ENCODE measurements at places on chromosomes 2 and 18.

DNA sequence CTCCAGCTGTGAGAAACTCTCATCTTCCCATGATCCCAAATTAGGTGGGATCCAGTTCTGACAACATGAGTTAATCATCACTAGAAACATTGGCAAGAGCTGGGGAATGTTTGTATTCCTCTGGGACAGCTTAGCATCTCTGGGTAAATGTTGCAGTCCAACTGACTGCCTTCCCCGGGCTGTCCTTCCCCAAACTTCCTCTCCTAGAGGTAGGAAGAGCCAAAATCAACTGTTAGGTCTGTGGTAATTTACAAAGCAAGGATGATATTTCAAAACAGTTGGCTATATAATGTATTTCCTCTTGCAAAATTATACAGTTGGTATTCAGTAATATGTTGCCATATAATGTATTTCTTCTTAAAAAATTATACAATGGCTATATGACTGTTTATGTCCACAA lies 148.5 kb downstream of the MGAT5 start:
- no peak for DNase-seq

DNA sequence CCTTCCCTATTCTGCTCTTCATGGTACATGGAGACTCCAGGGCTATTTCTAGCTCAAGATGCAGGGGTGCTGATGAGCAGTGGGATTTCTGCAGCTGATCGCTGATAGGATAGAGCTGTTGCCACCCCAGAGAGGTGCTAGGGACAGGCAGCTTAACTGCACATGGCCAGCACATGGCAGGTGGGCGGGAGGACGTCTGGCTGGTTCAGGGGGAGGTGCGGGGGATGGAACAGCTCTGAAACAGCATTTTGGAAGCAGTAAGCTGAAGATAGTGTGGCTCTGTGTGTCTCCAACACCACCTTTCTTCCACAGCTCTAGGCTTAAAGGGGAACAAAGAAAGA lies 151.9 kb upstream of the PELI1 start:
- no peak for DNase-seq

GRCh38 chr2:49403637-49404036 lies 249.3 kb upstream of the FSHR start:
- DNase-seq: no peak

GRCh38 chr2:24247592-24247991 lies 72.7 kb downstream of the FAM228A start:
- DNase-seq: no peak

GRCh38 chr2:163187119-163187518 lies 348.6 kb upstream of the KCNH7 start:
- DNase-seq: no peak

GRCh38 chr2:128442891-128443302 lies 124.2 kb upstream of the HS6ST1 start:
- no peak for DNase-seq

DNA sequence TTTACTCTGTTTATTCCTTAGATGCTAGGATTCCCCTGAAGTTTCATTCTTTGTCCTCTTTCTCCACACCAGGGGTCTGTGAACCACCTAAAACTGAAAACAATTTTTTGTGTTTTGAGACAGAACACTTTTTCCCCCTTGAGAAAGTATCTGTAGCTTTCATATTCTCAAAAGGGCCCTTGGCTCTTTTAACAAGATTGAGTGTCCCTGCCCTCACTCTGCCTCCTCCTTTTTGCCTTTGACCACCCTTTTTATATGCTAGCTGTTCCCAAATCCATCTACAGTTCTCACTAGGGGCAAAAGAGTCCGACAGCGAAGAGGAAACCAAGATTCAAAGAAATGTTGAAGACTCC lies 883 bp upstream of the EHBP1 start:
- DNase-seq: no peak

- DNase-seq: no peak
These were observed 979.6 kb upstream of the CDH2 start for GRCh38 chr18:29156531-29156930.

DNA sequence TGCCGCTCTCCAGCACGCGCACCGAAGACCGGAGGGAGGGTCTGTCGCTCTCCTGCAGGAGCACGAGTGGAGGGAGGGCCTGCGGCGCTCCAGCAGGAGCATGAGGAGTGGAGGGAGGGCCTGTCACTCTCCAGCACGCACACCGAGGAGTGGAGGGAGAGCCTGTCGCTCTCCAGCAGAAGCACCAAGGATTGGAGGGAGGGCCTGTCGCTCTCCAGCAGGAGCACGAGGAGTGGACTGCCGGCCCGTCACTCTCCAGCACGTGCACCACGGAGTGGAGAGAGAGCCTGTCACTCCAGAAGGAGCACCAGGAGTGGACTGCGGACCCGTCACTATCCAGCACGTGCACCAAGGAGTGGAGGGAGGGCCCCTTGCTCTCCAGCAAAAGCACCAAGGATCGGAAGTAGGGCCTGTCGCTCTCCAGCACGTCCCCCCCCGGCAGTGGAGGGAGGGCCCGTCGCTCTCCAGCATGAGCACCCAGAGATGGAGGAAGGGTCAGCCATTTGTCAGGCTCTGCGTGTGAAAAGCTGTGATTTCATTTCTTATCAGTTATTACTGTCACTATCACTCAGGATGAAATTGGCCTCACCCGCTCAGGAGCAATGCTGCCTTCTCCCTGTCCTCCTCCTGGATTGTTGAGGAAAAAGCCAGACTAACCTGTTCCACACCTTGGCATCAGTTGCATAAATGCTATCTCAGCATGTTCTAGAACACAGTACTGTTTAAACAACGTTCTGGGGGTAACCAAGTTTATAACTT lies 35.9 kb downstream of the ADI1 start:
- DNase-seq: no peak

DNA sequence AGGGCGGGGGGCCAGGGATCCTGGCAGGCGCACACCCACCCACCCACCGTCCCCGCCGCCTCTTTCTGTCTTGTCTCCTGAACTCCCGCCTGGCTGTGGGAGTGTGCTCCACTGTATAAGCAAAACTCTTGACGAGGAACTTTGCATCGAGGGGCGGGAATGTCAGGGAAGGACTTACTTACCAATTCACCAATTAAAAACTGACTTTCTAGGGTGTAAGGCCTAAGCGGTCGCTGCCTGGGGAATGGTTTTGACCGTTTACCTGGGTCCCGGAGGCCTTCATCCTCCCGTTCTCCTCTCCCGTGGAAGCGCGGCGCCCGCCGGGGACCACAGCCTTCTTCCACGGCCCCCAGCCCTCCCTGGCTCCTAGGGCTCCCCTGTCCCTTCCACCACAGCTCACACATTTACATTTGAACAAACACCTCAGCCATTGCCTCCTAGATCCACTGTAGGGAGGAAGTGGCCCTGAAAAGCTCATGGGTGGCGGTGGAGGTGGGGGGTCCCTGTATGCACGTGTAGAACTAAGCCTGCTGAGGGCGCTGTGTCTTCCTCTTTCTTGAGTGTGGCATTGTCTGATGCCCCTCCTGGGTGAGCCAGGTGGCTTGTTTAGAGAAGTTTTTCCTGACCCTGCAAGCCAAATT lies 8.9 kb downstream of the ASIC4 start:
- DNase-seq: no peak

DNA sequence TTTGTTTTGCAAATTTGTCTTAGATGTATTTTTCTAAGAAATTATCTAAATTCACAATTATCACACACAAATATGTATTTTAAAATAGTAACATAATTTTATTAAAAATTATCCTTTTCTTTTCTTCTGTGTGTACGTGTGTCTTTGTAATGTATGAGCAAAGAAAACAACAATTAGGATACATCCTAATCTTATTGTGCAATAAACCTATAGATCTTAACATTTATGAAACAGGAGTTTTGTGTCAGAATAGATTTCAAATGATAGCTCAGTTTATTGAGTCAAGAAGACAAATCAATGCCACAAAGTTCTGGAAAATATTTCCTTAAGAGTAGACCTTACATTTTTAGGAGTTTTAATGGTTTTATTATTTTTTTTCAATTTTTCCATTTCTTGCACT lies 212.2 kb downstream of the KCNJ3 start:
- no peak for DNase-seq

- DNase-seq: no peak
These were observed 14.2 kb upstream of the TRAF3IP1 start for GRCh38 chr2:238305965-238306671.

GRCh38 chr18:49690312-49690711 lies 123.0 kb downstream of the ACAA2 start:
- no peak for DNase-seq

DNA sequence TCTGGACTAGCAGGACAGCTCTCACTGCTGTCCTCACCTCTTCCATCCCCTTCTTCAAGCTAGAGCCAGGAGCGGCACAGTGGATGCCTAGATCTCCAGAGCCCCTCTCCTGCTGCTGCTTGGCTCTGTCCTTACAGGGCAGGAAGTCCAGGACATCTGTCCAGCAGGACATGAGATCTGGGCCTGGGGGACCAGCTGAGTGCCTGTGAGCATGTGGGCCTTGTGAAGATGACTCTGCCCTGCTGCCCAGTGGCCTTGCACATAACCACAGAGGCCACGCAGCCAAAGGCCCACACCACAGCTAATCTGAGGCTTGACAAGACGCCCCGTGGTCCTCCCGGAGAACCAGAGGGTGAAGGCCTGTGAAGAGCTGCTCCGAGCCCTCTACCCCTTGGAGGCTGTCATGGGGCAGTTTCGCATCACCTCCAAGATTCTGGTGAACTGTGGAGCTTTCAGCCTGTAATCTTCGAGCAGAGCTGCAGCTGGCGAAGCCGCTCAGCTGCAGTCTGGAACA lies 516.7 kb upstream of the HS6ST1 start:
- no peak for DNase-seq

DNA sequence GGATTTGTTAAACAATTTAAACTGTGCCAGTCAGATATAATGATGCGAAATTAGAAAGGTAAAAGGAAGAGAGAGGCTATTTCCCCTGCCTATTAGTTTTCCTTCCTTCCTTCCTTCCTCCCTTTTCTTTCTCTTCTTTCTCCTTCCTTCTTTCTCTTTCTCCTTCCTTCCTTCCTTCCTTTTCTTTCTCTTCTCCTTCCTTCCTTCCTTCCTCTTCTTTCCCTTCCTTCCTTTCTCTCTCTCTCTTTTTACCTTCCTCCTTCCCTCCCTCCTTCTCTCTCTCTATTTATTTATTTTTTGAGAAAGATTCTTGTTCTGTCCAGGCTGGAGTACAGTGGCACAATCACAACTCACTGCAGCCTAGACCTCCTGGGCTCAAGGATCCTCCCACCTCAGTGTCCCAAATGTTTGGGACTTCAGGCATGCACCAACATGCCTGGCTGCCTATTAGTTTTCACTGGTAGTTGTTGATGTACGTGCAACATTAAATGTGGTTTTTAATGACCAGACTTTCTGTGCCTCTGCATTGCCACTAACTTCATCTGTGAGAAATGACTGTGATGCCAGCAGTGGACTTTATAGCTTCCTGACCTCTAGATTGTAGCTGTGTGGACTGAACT lies 48.7 kb upstream of the NFE2L2 start:
- DNase-seq: no peak

DNA sequence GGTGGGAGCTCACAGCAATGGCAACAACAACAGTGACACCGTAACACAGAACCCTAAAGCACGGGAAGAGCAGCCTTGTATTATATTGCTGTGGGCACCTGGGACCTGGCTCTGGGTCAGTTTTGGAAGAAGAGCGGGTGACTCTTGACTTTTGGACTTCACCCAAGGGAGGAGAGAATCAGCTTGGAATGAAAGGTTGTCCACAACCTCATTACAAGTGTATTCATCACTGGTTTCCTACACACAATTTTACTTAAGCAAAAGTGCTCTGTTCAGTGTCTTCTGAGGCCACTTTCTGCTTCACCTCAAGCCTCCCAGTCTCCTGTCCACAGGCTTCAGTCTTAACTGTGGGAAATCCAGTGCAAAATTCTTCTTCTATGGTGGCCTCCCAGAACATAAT lies 263.8 kb downstream of the KCNE4 start:
- no peak for DNase-seq
